ENCODE measurements at places on chromosomes 11 and 22.

DNA sequence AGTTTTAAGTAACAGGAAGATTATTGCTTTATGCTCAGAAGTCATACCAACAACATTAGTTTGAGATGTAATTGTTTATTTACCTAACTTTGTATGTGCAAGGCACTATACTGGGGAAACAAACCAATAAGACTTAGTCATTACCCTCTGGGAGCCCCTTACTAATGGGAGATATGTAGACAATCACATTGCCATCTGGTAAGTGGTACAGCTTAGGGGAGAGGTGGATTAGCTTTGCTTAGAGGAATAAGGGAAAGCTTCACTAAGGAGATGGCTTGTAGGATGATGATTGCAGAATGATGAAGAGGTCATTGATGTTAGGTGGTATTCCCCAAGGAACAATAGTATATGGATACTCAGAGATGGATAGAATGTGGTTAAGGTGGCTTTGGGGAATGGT, 17.5 kb downstream of the EMSY start:
- DNase-seq: no peak

- no peak for DNase-seq
These were observed 4.9 kb upstream of the CYTH4 start for GRCh38 chr22:37277384-37277783.

- no peak for DNase-seq
These were observed 54.3 kb downstream of the IGSF9B start for GRCh38 chr11:133902506-133902905.

DNA sequence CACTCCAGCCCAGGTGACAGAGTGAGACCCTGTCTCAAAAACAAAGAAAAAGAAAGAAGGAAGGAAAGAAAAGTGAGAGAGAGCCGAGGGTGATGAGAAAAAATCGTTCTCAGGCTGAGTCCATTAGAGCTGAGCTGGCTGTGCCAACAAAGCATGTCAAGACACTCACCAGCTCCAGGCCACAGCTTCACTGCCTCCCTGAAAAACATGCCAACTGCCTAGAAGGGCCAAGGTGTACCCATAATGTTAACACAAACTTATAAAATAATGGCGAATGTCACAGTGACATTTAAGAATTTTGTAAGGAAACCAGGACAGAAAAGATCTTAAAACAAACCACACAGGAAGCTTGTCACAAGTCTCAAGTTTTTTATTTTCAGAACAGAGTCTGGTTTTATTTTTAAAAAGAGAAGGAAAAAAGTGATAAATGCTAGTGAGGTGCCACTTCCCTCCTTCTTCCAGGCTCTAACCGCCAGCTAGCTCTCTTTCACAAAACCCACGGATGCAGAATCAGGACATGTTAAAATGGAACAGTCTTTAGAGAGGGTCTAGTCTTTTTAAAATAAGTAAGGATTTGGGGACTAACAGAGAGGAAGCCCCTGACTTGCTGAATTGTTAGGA, 5.1 kb downstream of the TMEM121B start:
- DNase-seq: no peak

DNA sequence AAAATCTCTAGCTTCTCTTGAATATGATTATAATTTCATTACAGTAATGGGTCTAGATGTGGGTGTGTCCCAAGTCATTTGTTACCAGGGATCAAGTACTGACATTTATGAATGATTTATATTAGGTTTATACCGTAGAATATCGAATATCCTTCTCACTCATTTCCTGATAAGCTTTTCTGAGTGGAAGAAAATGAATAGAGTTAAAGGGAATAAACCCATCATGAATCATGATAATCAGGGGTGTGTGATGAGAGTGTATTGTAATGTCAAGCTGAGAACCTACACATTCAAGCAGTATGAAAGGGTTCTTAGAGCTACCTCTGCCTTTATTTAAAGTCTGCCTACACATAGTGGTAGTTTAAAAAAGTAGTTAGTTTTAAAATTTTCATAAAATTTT, 17.3 kb downstream of the MED17 start:
- DNase-seq: no peak

- no peak for DNase-seq
These were observed 6.0 kb upstream of the TRIM34 start for GRCh38 chr11:5618807-5619206.

GRCh38 chr11:73797457-73797856, 9.8 kb downstream of the MRPL48 start:
- no peak for DNase-seq

GRCh38 chr11:35232891-35233330, 93.9 kb downstream of the CD44 start:
- DNase-seq: no peak

DNA sequence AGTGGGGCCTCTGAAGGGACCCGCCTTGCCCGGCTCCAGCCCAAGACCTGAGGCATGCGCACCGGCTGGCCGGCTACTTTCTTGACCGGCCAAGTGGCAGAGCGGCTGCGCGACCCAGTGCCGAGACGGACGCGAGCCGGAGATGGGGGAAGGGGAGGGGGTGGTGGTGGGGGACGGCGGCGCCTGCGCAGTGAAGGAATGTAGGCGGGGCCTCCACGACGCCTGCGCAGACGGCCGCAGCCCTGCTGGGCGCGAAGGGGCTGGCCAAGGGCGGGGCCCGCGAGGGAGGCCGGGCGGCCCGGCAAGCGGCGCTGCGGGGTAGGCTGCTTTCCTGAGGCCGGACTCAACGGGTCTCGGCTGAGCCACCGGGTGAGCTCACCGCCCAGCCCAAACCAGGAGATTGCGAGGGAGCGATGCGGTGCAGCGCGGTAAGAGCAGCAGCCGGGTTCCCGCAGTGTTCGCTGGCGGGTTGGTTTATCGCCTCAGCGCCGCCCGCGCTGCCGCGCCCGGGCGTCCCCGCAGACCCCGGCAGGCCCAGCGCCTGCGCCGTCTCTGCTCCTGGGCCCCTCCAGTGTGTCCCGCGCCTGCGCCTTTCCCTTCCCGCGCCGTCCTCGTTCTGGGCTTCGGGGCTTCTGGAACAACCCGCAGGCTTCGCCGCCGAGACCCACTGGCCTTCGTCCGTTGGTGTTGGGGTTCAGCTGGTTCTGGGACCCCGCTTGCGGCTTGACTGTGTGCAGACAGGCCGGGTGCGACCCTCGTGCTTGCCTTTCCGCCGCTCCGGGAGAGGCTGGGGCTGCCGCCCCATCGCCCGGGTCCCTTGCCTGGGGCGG, at the start of gene SPECC1L:
Gene SPECC1L (plus strand): TSS at position 276 of the 830 bp plus-strand sequence. CDS start 31,401 bp downstream, outside the sequence.
- peak; percentile 90 for DNase-seq

GRCh38 chr11:45899448-45900174, 7.5 kb downstream of the FREY1 start:
- DNase-seq: no peak

DNA sequence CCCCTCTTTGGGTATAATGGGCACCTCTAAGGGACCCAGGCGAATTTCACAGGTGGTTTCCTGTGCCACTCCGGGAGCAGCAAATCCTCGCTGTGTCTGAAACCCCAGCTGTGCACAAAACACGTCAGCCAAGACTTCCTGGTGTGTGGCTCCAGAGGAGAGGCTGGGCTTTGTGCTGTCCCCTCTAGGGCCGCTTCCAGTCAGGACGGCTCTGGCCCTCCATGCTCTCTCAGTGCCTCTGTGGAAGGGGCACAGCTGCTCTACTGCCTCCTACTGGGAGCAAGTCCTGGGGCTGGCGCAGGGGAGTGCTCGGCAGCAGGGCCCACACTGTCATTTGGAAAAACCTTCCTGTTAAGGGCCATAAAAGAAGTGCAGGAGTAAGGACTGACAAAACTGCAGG, 23.7 kb upstream of the ARFGAP3 start:
- DNase-seq: no peak

DNA sequence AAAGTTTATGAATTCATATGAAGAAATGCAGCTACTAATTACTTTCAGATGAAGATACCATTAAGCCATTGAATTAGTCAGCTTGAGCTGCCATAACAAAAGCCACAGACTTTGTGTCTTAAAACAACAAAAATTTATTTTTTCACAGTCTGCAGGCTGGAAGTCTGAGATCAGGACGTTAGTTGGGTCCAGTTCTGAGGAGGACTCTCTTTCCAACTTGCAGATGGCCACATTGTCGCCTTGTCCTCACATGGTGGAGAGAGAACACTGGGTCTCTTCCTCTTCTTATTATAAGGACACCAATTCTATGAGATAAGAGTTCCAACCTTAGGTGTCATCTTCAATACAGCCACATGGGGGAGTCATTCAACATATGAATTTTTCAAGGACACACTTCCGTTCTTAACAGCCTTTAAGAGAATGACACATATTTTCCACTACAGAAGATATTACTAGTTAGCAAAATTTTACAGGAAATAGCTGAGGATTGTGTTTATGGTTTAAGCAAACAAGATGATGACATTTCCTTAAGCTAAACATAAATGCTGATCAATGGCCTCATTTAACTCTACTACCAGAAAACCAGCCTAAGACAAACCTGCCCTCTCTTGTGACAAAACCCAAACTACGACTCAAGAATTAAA, 56.0 kb downstream of the DCUN1D5 start:
- no peak for DNase-seq

DNA sequence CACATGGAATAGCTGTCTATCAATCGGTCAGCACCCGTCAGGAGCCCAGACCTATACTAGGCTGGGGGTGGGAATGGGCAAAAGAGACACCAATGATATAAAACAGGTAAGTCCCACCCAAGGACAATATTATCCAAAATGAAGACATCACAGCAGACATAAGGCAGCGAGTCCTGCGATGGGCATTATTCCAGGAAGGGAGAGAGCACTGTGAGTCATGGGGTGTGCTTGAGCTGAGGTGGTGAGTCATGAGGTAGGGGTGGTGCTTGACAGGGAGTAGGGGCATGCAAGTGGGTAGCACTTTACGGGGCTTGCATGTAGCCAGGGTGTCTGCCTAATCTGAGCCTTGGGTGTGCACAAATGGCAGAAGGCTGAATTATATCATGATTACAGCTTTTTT, 605.0 kb upstream of the CADM1 start:
- no peak for DNase-seq

DNA sequence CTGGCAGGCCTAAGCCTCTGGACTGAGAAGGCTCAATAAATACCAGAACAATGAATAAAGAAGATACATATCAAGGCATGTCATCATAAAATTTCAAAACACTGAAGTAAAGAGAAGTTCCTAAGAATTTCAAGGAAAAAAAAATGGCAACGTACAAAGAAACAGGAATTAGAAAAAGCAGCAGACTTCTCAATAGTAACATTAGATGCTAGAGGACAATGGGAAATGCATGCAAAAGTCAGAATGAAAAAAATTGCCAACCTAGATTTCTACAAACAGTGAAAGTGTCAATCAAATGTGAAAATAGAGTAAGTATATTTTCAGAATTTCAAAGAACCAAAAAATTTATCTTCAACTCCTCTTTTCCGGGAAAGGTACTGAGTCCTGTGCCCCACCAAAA, 125.0 kb downstream of the KCNC1 start:
- no peak for DNase-seq

DNA sequence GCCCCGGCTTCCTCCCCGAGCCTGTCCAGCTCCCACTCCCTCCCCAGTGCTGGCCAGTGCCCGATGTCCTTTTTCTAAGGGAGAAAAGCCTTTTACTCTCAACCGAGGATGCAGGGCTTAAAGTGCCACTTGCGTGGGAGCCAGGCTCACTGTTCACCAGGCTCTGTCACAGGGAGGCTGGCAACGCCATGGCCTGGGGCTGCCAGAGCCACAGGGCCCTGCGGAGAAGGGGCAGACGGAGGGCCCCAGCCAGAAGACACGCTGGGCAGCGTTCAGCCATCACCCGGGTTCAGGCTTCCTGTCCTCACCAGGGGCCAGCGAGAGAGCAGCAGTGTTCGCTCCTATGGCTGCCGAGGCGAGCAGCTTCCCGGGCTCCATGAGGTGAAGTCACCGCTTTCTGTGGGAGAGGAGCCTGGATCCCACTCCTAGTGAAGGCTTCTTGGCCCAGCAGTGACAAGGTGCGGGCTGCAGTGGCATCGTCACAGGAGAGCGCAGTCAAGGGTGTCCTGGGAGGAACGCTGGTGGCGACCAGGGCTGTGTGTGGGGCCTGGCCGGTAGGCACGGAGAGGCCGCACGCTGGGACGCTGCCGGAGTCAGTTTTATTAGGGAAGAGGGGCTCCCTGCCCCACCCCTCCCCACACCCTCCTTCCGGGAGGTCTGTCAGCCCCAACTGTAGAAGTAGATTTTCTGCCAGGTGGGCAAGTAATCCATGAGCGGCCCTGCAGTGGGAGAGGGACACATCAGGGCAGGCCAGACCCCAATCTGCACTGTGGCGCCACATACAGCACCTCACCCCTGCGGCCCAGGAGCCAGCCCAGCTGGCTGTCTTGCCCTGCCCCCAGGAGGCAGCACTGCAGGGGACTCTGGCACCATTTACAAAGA, 2.8 kb upstream of the FREY1 start:
- no peak for DNase-seq

- no peak for DNase-seq
These were observed 6.2 kb downstream of the TPBGL start for GRCh38 chr11:75246671-75247350.

GRCh38 chr22:19479355-19480172, at the start of gene CDC45:
Gene CDC45 (plus strand): TSS chr22:19479920. CDS start chr22:19479969, 49 bp downstream.
- DNase-seq: peak; percentile 78

- DNase-seq: no peak
These were observed 23.3 kb upstream of the FAR1 start for GRCh38 chr11:13644997-13645687.

DNA sequence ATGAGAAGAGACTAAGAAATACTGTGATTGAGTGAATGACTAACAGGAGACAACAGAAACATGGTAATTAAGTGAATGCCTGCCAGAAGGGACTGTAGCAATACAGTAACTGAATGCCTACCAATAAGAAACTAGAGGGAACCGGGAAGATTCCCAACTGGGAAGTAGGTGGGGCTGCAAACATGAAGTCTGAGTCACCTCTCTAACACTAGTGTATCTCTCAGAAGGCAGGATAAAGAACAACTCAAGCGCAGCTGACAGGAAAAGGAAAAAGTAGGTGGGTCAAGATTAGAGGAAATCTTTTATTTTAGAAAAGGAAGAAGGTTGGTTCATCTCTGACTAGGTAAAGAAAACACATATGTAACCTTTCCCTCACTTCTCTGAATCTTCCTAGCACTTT, 14.0 kb downstream of the C11orf42 start:
- no peak for DNase-seq

GRCh38 chr11:2922655-2923054, 6.6 kb downstream of the PHLDA2 start:
- DNase-seq: no peak

GRCh38 chr11:134759274-134759673, 347.2 kb upstream of the B3GAT1 start:
- DNase-seq: no peak

GRCh38 chr11:121464352-121464946, 11.7 kb upstream of the SORL1-AS1 start:
- DNase-seq: peak; percentile 50

All from activated naive CD4-positive, alpha-beta T cell (primary cell).